CD4-positive, alpha-beta T cell treated with Interleukin-15 for 4 hours (primary cell): ENCODE measurements at places on chromosomes 3 and 15.

GRCh38 chr3:74001436-74001835 lies 376.7 kb upstream of the PDZRN3 start:
- DNase-seq: no peak

GRCh38 chr3:111311709-111312235 lies 230.2 kb upstream of the CD96 start:
- DNase-seq: peak; percentile 30

DNA sequence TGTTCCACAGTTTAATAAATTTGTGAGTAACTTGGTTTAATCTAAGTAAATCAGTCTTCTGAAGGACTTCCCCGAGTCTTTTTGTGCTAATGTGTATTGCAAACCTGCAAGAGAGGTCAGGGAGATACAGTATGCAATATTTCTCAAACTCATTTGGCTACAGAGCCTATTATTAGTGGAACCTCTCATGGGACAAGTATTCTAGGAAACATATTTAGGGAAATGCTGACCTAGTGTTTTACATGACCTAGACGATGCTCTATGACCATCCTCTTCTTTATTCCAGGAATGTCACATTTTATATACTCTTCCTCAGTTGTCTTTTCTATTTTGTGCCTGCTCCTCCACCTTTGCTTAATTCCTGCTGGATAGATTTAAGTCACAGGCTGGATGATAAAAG lies 327.8 kb upstream of the TBC1D5 start:
- no peak for DNase-seq

DNA sequence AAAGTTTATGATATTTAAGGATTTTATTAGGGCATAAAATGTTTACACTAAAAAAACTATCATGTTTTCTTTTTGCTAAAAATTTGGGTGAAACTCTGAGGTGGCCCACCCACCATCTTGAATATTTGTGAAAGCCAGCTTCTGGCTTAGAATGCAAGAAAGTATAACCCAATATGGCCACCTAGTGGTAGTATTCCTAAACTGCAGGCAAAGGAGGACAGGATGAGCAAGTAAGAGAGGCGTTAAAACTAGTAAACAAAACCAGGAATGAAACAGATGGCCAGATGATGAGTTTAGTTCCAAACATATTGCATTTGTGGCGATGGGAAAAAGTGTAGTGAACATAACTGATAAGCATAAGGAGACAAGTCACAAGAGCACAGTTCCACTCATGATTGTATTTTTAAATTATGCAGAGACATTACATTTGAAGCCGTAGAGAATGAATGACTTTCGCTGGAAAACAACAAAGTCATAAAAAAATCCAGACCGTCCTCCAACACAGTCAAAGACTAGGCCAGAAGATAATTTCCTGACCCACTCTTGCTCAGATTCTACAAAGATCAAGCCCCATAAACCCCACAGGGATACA lies 103.3 kb upstream of the PRTG start:
- DNase-seq: peak; percentile 75

- DNase-seq: no peak
Observed at GRCh38 chr3:122930063-122930997, 97.2 kb downstream of the SEMA5B start.

DNA sequence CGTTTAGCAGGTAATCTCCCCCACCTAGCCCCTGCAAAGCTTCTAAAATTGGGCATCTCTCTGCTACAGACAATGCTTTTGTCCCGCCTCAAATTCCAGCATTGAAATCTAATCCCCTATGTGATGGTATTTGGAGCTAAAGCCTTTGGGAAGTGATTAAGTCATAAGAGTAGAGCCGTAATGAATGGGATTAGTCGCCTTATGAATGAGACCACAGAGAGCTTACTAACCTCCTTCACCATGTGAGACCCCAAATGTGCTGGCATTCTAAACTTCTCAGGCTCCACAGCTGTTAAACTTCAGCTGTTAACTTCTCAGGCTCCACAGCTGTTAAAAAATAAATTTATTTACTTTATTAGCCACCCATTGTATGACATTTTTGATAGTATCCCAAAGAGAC lies 374.2 kb upstream of the BCHE start:
- no peak for DNase-seq

GRCh38 chr3:45131201-45131600 lies 15.0 kb downstream of the CDCP1 start:
- DNase-seq: no peak

DNA sequence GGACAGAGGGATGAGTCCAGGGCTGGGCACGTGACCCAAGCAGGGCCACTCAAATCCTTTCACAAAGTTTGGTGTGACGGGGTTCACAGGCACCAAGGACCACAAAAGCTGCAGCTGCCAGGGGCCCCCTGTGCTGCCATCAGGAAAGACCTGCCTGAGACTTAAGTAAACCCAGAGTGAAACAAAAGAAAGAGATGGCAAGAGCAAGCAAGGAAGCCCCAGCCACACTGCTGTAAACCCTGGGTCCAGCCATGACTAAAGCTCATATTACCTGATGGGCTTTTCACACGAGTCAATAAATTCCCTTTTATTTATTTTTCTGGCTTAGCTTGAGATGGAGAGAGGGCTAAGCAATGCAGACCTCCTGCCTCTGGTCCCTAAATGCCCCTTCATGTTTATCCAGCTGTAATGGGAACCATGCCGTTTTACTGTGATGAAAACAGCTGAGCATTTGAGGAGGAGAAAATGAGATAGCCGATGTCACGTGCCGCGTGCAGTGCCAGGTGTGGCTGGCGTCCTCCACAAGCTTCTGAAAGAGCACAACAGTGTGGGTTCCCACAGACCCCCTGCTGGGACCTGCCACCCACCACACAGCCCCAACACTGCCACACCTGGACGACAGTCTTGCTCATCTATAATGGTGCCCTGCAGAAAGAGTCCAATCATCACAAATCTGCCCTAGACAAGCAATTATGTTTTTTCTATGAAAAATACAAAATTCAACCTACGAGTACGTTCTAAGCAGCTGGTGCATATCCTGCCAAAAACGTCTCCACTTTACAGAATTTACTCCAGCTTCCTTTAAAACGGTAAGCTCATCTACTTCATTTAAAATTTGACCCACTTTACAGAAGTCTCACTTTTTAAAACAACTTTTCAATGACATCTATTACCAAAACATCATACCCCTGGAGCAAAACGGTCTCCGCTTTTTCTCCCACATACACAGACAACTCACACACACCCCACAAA lies 34.2 kb downstream of the ADAMTS17 start:
- DNase-seq: no peak

DNA sequence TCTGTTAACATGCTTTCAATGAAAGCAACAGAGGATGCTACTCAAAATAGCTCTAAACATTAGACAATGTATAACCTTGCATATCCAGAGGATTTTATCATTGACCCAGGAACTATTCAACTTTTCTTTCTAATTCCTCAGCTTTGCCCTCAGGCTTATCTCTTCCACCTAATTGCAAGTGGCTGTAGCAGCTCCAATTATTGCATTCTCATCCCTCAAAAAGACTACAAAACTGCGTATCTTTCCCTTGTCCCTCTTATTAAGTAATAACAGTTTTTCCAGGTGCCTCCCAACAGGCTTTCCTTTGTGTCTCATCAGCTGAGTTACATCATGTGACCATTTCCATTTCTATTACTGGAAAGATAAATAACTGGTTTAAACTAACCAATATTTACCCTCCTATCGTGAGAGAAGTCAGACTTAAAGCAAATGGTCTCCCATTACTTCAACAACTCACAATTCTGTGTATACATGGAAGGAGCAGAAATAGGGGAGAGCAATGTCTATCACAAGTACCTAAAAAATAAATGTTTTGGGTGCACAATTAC lies 78.0 kb upstream of the MBNL1 start:
- no peak for DNase-seq

DNA sequence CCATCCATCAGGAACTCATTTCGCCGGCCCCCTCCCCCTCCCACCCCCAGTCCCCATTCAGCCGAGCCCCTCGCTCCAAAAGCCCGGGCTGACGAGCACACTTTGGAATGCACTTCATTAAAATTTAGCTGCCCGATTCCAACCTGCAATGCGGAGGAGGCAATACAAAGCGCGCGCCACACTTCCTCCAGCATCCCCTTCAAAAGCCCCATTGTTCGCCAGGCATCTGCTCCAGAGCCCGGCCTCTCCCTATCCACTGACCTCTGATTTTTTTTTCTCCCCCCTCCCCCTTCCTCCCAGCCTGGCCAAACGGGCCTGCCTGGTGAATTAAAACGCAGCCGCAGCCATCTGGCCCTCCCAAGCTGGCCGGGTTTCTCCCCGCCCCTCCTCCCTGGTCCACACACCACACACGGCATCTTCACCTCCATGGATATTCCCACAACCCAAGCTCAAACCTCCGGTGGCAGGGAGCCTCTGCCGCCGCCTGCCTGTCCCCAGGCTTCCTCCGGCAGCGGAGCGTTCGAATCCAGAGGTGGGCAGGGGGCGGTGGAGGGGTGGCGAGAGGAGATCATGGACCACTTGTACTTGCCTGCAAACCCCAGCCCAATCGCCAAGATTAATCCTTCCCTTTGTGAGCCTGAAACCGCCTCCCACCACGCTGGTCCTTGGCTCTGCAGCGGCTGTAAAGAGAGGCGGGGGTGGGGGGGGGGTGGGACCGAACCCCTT lies 441.3 kb downstream of the MAGI1 start:
- DNase-seq: no peak

GRCh38 chr3:171283183-171283847 lies 176.9 kb downstream of the TNIK start:
- no peak for DNase-seq

GRCh38 chr3:158419820-158420653 lies 151.0 kb upstream of the MLF1 start:
- DNase-seq: no peak

- no peak for DNase-seq
Observed at GRCh38 chr3:40951636-40952035, 247.7 kb upstream of the CTNNB1 start.

GRCh38 chr15:63284335-63284734 lies 6.9 kb downstream of the APH1B start:
- DNase-seq: no peak

DNA sequence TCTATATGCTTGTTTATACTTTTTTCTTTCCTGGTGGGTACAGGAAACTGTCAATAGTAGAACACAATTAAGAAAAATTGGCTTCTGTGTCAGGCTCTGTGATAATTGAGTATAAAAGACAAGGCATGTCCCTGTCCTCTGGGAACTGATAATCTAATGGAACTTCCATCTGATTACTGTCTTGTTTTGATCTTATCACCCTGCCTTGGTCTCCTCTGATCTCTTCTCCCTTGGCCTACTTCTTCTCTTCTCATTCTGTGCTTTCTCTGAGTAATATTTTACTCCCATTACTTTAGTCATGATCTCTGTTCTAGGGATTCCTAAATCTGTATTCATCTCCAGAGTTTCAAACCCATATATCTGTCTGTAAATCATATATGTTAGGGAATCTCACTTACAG lies 14.6 kb downstream of the UBE2Q2 start:
- DNase-seq: no peak

GRCh38 chr15:67033571-67034044 lies 31.8 kb upstream of the SMAD3 start:
- DNase-seq: peak; percentile 19

GRCh38 chr3:177948716-177949425 lies 587.4 kb upstream of the KCNMB2 start:
- DNase-seq: no peak

DNA sequence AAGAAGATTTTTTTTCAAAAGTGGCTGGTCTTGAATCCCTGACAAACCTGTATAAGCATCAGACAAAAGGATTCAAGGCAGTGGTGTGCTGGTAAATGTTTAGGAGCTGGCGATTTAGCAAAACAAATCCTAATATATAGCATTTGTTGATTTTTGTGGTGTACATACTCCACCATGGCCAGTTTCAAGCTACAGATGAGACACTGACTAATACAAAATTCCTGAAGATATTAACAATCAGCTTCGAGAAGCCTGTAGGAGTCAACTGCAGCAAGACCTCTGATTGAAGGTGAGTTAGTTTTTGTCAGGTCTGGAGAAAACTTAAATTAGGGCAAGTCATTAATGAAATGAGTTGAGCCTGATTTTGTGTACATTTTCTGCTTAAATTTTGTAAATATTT lies 6.7 kb downstream of the STRIT1 start:
- no peak for DNase-seq

GRCh38 chr3:152728231-152728980 lies 106.5 kb upstream of the P2RY1 start:
- no peak for DNase-seq

DNA sequence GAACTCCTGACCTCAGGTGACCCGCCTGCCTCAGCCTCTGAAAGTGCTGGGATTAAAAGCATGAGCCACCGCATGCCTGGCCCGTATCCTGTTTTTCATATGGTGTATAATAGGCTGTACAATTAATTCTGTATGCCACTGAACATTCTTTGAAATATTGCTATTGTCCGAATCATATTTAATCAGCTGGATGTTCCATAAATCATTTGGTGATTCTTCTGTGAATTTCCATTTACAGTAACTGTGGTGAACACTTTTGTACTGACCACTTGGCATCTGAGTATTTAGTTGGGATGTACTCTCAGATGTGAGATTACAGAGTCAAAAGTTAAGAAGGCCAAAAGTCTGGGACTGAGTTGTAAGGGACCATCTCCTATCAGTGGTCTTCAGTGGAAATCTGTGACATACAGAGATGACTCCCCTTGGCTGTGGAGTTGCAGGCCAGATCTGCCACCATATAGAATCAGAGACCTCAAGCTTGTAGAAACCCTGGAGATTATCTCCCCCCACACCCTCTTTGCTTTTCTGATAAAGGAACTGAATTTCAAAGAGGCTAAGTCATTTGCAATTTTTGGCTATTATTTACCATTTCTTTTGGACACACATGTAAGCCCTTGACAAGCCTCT lies 25.7 kb upstream of the DYNC1LI1 start:
- DNase-seq: no peak

- DNase-seq: no peak
Observed at GRCh38 chr15:77798151-77798835, 165.6 kb upstream of the LINGO1 start.

DNA sequence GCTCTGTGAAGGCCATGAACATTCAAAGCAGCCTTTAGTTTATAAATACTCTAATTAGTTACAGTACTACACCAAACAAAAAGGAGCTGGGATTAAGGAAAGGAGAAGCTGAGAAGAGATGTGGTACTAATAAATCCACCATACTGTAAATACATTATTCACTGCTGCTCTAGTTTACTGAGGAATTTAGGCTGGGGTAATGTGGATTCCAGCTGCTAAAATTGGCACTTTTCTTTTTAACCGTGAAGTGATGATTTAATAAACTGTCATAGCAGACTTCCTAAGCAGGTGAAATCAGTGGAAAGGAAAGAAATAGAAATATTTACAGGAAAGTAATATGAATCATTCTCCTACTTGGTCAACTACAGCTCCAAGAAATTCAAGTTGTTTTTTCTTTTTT lies 88.7 kb downstream of the TFG start:
- no peak for DNase-seq

GRCh38 chr3:122674339-122674738 lies 6.3 kb upstream of the PARP14 start:
- DNase-seq: no peak

DNA sequence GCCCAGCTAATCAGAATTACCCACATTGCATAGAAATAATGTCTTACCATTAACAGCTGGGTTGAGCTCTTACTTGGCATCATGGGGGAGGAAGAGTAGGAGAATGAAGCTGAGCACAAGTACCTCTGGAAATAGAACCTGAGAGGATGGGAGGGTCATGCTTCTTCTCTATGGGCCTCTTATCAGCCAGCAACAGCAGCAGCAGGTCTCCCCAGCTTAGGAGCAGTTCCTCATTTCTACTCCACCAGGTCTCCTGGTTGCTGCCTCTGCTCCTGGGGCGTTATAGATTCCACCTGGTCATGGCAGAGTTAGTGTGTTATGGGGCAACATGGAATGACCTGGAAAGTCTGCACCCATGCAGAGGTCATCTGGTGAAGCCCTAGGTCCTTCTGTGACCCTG lies 3.4 kb downstream of the FSD2 start:
- no peak for DNase-seq

GRCh38 chr15:62593681-62594399 lies 428.8 kb upstream of the C2CD4B start:
- DNase-seq: no peak
